ENCODE measurements at places on chromosomes 11 and 22.

- no peak for ATAC-seq
Observed at GRCh38 chr11:134677891-134678551, 266.0 kb upstream of the B3GAT1 start.

GRCh38 chr22:20490941-20491307 lies 4.7 kb downstream of the KLHL22 start:
- ATAC-seq, result no peak

DNA sequence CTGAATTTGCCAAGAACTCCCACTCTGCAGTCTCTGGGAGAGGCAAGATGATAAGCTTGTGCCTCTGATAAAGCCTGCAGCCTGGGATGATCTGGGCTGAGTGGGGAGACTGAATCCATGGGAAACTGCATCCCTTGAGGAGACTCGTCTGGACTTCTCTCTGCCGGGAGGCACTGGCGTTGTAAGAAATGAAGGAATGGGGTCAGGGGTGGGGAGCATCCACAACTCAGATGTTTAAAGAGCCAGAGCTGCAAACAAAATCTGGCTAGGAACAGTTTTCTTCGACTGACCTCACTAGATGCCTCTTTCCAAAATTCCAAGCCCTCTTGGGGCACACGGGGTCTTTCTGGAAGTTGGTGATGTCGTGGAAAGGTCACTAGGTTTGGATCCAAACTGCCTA lies 64.4 kb downstream of the SPON1 start:
- no peak for ATAC-seq

DNA sequence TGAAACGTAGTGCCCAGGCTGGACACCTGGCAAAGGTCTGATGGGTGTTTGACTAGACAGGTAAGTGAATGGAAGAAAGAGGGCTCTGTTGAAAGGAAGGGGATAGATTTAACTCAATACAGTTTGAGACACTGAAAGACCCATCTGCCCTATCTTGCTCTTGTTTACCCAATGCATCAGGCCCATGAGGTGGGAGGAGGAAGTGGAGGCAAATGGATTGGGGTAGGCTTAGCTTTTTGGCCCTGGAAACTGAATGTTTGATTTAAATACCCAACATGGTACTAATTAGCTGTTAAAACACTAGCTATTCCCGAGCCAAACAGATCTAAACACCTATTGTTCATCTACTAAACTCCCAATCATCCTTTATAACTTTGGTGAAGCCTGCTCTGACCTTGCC lies 3.5 kb upstream of the UVRAG start:
- no peak for ATAC-seq

DNA sequence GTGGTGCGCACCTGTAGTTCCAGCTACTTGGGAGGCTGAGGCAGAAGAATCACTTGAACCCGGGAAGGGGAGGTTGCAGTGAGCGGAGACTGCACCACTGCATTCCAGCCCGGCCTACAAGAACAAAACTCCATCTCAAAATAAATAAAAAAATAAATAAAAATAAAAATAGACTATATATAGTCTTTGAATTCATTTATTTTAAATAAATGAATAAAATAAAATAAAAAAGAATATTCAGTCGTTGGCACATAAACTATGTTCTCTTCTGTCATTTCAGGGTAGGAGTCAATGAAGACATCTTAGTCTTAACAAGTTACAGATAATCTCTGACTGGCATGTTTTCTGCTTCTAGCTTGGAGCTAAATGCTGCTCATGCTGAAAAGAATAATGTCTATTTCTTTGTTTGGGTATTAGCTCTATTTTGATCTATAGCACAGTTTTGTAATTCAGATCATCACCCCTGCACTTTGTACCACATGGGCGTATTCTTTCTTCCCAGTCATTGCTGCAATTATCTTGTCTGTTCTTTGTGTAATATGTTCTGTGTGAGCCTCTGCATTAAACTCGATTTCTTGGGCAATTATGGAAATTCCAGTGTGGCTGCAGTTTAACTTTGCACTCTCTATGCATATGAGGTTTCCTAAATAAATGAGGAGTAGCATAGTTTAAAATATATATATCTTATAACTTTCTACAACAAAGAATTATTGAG lies 1.4 kb upstream of the MS4A14 start:
- no peak for ATAC-seq

- no peak for ATAC-seq
Observed at GRCh38 chr11:112769170-112769569, 192.1 kb upstream of the NCAM1 start.

DNA sequence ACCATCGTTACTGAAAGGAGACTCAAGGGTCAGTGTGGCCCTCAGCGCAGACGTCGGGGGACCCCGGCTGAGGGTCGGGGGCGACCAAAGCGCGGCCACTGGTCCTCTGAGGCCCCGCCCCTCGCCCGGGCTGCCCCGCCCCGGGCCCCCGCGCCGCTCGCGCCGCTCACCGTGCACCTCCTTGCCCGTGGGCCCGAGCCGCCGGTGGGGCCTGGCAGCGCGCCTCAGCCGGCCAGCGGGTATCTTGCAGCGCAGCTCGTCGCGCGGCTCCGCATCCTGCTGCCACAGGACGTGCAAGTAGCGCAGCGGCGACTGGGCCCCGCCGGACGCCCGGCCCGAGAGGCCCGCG lies 419 bp downstream of the ANKRD54 start:
- peak; percentile 36 for ATAC-seq

- no peak for ATAC-seq
Observed at GRCh38 chr11:117606790-117607189, 190.2 kb downstream of the DSCAML1 start.

- ATAC-seq, result no peak
Observed at GRCh38 chr11:4713241-4713640, 8.7 kb downstream of the MMP26 start.

- ATAC-seq, result no peak
Observed at GRCh38 chr11:115699733-115700132, 195.5 kb upstream of the CADM1 start.

- ATAC-seq, result peak; percentile 44
Observed at GRCh38 chr11:129992161-129992944, 10.3 kb downstream of the PRDM10 start.

- ATAC-seq, result no peak
Observed at GRCh38 chr22:32080904-32081303, 37.8 kb downstream of the SLC5A1 start.

GRCh38 chr11:126592496-126593410 lies 237.3 kb downstream of the ST3GAL4 start:
- no peak for ATAC-seq

GRCh38 chr22:17145021-17145680 lies 13.9 kb downstream of the HDHD5 start:
- ATAC-seq, result no peak

DNA sequence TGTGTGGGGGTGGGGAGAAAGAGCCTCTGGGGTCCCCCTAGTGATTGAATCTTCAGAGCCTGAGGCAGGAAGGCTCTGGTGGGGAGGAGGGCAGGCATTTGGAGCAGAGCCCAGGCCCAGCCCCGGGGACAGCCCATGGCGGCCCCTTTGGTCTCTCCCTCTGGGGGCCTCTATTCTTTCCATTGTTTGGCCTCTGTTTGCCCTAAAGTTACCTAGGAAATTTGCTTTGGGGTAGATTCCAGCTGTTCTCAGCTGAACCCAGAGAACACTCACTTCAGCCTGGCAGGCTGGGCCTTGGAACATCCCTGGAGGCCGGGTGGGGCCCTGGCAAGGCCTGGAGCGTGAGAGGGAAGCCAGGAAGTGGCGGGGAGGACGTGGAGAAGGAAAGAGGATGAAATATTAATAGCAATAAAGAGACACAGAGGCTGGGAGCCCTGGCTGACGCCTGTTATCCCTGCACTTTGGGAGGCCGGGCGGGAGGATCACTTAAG lies 22.9 kb upstream of the A4GALT start:
- no peak for ATAC-seq

DNA sequence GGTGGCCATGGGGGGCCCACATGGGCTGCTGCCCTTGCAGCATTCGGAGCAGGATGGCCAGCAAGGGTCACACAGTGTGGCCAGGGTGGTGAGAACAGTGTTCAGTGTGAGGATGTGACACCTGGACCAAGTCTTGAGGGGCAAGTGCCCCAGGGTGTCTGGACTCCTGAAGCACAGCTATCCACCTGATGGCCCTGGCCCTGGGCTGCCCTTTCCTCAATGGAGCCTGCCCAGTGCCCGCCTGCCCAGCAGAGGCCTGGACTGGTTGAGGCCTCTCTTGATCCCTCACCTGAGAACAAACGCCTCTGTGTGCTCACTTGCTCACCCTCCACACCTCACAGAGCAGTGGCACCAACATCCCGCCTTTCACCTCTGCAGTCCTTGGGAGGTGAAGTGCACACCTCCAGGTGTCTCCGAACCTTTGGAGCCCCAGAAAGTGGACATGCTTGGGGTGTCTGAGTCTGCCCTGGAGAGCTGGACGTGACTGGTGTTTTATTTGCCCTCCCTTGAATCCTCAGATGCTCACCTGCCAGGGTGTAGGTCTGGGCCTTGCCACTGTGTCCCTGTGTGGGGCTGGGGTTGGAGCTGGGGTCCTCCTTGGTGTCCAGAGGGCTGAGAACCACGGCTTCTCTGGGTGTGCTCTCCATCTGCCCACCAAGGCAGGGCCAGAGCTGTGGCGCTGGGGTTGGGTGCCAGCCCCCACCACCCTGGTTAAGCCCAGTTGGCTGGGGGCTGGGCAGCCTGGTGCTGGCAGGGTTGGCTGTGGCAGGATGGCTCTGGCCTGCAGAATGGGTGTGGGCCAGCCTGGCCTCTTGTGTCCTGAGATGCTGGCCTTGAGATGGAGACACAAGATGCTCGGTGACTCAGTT lies 3.8 kb upstream of the MUC2 start:
- no peak for ATAC-seq

DNA sequence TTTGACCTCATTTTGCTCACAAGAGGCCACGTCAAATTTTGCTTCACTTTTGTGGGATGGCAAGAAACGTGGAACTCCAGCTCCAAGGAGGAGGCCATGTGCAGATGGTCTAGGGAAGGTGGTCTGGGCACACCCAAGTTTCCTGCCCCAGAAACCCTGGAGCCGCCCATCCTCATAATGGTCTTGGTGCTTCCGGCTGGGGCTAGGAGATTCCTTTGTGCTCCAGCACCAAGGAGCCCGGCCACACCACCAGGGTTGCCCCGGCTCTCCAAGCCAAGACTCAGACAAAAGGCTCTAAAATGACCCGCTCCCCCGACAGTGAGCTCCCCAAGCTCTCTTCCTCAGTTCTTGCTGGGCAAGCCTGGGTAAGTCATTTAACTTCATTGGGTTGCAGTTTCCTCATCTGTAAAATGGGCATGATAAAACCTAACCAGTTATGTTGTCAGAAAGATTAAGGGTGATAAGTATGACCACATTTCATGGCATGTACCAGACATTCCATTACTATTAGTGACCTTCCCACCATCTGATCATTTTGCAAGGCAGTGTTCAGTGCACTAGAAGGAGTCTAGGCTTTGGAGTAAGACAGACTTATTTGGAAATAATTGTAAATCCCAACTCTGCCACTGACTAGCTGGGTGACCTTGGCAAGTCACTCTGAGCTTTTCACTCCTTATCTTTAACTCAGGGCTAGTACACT lies 23.3 kb downstream of the DKK3 start:
- ATAC-seq, result no peak

GRCh38 chr11:46969379-46969778 lies 32.8 kb downstream of the CSTPP1 start:
- no peak for ATAC-seq

GRCh38 chr22:49561976-49562375 lies 265.7 kb downstream of the BRD1 start:
- no peak for ATAC-seq

Data from activated CD4-positive, CD25-positive, alpha-beta regulatory T cell treated with anti-CD3 and anti-CD28 coated beads, Interleukin-2, amount 50 U/mL, for 24 hours (primary cell).